ENCODE measurements at places on chromosomes 3 and 15.

GRCh38 chr3:195421400-195421799, 21.4 kb downstream of the ACAP2 start:
- DNase-seq, result no peak

- DNase-seq, result peak; percentile 37
Observed at GRCh38 chr3:135226057-135226456, 431.0 kb downstream of the EPHB1 start.

DNA sequence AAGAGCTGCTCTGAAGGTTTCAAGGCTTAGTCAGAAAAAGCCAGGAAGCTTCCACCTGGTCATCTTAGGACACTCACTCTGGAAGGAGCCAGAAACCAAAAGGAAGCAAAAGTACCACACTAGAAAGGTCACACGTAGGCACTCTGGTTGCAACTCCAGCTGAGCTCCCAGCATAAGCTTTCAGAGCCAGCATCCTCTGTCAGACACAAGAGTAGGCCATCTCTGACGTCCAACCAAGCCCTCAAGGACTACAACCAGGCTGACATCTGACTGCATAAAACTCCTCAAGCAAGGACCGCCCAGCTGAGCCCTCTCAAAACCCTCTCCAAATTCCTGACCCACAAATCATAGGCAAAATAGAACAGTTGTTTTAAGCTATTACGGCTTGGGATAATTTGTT, 12.8 kb downstream of the SH3BP5 start:
- DNase-seq, result no peak

DNA sequence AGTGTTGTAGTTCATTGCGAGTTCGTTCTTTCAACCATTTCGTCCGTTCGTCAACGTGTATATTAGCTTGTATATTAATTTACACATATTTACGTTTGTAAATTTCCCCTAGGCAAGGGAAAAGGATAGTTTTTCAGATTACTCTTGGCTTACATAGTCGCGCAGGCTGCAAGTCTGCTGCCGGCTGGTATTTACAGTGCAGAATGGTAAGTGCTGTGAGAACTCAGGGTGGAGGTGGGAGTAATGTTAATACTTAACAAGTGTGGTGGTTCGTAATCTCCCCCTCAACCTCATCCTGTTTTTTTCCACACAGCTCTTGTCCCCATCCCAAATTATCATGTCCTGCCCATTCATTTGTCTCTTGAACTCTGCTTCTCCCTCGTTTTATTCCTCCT, 766 bp downstream of the FAM98B start:
- no peak for DNase-seq

DNA sequence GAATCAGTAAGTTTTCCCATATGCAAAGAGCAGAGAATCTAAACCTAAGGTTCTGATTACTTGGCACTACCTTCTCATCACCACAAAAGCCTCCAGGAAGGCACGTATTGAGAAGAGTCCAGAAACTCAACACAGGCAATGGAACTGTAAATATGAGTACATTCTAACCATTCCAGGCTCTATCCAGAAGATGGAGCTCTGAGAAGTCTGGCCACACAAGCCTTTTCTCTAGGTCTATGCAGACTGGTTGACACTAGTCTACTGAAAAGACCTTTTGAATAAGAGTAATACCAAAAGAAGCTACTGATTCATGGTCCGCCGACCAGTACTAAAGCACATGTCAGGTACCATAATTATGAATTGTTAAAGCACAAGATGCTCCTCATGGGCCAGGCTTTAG, 12.2 kb upstream of the NCKIPSD start:
- no peak for DNase-seq

DNA sequence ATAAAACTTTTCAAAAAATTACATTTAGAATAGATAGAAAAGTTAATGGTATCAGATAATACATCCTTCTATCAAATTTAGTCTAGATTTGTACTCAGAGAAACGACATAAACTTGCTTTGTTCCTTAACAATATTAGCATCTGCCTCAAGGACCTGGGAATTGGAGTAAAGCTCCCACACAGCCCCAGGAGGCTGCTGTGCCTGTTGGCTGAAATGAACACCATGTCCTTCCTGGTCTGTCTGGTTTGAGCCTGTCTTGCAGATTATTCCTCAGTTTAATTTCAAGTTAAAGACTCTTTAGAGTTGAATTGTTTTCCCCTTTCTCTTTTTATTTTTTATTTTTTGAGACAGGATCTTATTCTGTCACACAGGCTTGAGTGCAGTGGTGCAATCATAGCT, 19.4 kb downstream of the GNB5 start:
- no peak for DNase-seq

DNA sequence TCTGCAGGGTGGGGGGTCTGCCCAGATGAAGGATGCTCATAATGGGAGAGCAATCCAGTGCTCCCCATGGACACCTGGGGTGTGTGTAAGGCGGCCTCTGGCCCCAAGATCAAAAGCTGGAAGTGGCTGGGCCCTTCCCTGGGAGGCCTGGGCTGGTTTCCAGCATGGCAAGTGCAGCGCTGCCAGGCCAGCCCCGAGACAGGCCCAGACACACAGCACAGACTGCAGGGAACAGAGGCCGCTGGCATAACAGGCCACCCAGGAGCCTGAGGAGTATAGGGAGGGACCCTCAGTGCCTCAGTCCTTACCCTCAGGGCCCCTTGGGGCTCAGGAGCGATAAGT, 10.0 kb downstream of the ITPKA start:
- DNase-seq, result no peak

- DNase-seq, result no peak
Observed at GRCh38 chr3:62370112-62370857, 3.1 kb downstream of the FEZF2 start.

- no peak for DNase-seq
Observed at GRCh38 chr3:181265750-181266333, 276.3 kb upstream of the DNAJC19 start.

- DNase-seq, result no peak
Observed at GRCh38 chr3:35789042-35789831, 149.9 kb downstream of the ARPP21 start.

GRCh38 chr15:40358471-40359353, 693 bp downstream of the DISP2 start:
- peak; percentile 48 for DNase-seq

DNA sequence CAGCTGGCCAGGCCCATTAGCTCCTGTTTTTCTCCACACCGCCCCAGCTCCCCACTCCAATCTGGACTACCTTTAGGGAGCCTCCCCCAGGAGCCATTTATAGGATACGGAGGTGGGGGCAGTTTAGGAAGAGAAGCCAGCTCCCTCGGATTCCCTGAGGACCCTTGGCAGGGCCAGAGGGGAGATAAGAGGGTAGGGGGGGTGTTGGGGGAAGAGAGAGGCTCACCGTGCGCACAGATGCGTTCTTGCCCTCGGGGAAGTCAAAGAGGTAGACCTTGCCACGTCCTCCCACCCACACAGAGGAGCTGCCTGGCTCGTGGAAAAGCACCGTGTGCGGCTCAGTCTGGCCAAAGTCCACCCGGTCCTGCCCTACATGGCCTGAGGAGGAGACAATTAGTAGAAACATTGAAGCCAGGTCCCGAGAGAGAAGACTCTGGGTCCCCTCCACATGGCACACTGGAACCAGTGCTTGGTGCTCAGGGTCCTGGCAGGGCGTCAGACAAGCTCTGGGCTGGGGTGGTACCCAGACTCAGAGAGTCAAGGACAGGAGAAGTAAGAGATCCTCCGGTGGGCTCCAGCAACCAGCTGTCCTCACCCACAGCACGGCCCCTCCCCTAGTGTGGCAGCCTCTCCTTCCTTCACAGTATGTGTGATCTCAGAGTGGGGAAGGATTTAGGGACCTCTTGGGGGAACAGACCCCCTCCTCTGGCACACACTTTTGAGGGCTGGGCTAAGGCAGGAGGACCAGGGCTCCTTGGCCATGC, 15.0 kb downstream of the SEMA7A start:
- no peak for DNase-seq

- DNase-seq, result no peak
Observed at GRCh38 chr3:23236890-23237289, 33.8 kb downstream of the UBE2E2 start.

- peak; percentile 8 for DNase-seq
Observed at GRCh38 chr3:148459931-148460513, 237.7 kb upstream of the AGTR1 start.

DNA sequence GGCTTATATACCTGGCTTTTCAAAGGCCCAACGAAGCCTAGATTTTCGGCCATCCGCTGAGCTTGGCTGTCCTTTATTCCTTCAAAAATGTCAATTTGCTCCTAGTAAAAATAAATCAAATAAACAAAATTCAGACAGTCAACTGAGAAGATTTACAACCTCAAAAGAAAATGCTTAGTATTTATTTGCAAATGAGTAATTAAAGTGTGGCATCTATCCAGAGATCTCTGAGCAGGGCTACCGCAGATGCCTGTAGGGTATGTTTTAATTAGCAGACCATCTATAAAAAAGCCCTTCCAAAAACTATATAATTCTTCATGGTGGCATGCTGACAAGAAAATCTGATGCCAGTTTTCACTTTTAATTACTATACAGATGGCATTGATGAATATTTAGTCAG, 136.2 kb downstream of the SUCLG2 start:
- DNase-seq, result no peak

DNA sequence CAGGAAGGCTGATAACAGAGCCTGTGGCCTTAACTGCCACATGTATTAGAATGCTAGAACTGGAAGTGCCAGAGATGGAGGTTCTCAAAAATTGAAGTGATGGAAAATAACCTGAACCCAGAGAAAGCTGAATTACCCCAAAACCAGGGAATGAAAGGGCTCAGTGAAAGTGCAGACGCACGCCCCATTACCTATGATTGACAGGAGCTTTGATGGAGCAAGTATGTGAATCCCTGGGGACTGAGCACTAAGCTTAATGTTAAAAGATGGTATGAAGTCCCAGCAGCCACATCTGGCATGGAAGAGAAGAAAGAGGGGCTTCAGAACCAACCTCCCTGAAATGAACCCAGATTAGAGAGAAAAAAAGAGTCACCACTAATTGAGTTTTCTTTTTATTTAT, 118.4 kb upstream of the FHIT start:
- DNase-seq, result no peak

GRCh38 chr3:47089630-47090029, 74.3 kb downstream of the SETD2 start:
- DNase-seq, result no peak

DNA sequence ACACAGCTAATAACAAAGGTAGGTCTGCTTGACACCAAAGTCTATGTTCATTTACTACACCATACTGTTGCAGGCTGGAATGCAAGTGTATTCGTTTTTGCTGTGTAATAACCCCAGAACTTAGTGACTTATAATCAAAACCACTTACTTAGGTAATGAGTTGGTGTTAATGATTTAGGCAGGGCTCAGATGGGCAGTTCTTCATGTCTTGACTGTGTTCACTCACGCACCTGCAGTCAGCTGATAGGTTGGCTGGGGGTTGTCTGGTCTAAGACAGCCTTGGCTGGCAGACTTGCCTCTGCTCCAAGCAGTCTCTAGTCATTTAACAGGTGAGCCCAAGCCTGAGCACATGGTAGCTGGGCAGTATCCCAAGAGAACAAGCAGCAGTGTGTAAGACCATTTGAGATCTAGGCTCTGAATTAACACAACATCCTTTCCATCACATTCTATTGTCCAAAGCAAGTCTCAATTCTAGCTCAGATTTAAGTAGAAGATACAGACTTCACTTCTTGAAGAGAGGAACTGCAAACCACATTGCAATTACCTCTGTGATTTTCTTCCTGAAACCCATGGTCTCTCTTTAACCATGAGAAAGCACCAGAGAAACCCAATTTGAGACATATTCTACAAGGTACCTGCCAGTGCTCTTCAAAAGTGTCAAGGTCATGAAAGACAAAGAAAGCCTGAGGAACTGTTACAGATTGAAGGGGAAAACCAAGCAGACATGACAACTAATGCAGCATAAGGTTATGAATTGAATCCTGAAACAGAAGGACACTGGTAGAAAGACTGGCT, 13.3 kb upstream of the DCLK3 start:
- DNase-seq, result no peak

GRCh38 chr15:48645558-48646330, at the start of gene FBN1:
Gene FBN1, minus strand, starts transcription at chr15:48645709. Its CDS starts 940 bp downstream, at chr15:48644769.
- DNase-seq, result peak; percentile 38

DNA sequence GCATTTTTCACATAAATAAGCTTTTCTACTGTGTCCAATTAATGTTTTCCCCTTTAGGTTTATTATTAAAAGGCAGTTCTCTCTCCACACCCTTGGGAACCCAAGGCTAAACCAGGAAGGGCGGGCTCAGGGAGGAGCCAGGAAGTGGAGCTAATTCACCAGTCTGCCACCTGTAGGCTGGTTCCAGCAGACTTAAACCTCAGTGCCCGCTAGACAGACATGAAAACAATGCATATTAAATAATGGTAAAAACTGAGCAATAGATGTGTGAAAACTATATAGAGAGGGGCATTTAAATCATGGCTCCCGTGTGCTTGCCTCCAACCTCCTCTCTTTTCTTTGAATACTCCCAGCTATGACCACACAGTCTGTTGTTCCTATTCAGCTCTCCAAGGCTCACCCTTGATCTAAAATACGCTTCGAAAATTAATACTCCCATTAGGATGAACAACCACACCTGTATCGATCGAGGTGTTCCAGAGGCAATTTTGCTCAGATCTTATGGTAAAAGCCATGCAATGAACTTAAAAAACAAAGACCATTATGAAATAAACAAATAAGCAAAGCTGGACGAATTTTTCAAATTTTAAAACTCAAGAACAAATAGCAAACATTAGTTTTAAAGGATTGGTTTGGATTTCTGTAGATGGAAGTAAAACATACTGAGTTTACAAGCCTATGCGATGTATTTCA, 253.3 kb downstream of the TJP1 start:
- DNase-seq, result peak; percentile 25

DNA sequence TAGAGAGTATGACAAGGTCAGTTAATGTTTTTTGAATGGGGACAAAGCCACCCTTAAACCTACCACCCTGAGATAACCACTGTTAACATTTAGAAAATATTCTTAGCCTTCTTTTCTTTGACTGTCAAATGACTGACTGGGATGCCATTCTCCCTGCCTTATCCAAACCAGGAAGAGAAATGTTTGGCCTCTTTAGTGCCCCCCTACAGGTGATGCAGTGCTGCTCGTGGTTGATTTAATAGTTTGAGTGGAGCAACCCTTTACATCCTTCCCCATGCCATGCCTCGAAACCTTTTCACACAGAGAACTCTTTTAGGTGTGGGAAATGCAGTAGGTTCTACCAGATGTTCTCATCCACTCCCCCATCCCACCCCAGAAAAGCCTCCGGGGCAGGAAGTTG, 38.7 kb upstream of the UMPS start:
- no peak for DNase-seq

- peak; percentile 86 for DNase-seq
Observed at GRCh38 chr3:188185717-188186251, 31.8 kb downstream of the LPP start.

DNA sequence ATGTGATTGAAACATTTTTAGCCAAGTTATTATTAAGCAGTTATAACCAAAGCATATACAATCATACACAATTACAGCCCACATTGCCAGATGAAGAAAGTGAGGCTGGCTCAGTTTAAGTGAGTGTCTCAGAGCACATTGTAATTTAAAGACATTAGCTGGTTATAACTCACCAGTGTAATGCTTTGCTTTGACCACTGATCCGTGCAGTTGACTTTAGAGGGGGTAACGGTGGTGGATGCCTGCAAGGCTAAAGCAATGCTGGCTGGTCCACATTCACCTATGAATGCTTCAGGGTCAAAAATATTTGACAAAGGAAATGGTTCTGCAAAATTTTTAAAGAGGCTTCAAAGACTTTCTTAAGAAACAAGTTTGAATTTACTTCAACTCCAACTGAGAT, 1.2 kb downstream of the C3orf85 start:
- DNase-seq, result no peak

GRCh38 chr3:15220661-15221060, 14.6 kb downstream of the CAPN7 start:
- no peak for DNase-seq

GRCh38 chr15:57455929-57456328, 79.6 kb downstream of the CGNL1 start:
- no peak for DNase-seq
